ENCODE measurements at places on chromosomes 16 and 17.

GRCh38 chr17:76801706-76802105, 63.8 kb downstream of the MFSD11 start:
- DNase-seq = no peak

DNA sequence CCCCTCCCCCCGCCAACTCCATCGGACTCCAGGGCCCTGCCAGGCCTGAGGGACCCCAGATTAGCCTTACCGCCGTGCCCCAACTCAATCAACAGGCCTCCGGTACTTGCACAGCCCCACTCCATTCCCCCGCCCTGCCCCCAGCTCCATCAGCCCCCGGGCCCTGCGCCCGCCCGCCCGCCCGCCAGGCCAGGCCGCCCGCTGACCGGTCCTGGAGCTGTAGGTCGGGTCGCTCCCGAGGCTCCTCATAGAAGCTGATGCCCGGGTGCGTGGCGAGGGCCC, 308 bp downstream of the GTF3C1 start:
- peak; percentile 40 for DNase-seq

DNA sequence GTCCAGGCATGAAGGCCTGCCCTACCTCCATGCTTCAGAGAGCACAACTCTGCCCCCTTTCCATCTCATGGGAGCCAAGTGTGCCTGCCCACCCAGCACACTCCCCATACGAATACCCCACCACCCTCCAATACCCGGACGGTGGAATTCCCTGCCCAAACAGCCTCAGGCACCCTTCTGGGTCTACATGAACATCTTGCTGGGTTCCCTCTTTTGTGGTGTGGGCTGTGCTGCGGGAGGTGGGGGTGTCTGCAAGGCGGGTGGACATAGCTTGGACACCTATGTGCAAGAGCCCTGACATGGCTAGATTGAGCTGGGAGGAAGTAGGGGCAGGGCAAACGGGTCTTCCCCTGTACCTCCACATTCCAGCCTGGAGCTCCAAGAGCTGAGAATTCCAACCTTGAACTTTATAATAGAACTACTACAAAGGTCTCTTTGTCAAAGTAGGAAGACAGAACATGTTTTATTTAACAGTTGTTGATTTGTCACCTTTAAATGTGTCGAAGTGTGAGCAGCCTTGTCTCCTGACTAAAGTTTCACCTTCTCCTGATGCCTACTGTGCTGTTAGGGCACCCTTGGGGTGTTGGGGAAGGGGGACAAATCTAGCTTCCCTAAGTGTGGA, 9.1 kb downstream of the SLC6A2 start:
- DNase-seq = no peak

DNA sequence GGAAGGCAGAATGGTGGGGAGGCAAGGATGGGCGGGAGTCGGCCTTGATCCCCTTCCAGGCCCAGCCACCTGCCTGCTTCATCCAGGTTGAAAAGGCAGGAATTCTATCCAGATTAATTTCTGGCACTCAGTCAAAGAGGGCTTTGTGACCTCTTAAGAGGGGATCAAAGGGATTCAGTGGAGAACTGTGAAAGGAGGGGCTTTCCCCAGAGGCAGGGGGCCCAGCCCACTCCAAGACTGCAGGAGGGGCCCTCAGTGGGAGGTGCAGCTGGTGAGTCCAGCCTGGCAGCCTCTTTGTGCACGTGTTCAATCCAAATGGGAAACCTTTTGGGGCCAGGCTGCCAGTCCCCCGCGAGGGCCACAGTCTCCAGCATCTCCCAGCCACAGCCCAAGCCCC, 148.5 kb upstream of the PLCG2 start:
- no peak for DNase-seq

GRCh38 chr17:69581061-69581961, 166.8 kb downstream of the MAP2K6 start:
- peak; percentile 40 for DNase-seq

DNA sequence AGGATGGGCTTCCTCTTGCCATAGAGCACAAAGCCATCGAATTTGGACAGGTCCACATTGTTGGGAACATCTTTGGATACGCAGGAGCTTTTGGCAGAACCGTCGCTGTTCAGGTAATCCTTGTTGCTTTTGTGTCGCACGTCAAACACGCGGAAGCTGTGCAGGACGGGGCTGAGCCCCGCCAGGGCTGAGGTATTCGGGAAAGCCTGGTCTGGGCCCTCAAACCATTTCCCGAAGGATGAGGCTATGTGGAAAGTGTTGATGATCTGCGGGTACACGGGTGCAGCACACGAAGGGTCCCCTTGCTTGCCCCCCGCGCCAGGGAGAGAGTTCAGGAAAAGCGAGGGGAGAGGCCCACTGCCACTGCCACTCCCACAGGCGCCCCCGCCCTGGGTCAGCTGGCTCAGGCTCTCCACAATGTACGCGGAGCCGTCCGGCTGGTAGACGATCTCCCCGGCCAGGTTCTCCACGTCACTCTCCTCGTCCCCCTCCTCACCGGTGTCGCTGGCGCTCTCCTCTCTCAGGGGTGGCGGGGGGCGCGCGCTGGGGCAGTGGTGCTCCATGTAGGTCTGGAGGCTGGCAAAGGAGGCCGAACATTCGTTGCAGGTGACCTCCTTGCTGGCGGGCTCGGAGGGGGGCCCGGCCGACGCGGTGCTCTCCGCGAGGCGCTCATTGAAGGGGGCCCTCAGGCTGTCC, 88.5 kb downstream of the ZFHX3 start:
- DNase-seq = no peak

DNA sequence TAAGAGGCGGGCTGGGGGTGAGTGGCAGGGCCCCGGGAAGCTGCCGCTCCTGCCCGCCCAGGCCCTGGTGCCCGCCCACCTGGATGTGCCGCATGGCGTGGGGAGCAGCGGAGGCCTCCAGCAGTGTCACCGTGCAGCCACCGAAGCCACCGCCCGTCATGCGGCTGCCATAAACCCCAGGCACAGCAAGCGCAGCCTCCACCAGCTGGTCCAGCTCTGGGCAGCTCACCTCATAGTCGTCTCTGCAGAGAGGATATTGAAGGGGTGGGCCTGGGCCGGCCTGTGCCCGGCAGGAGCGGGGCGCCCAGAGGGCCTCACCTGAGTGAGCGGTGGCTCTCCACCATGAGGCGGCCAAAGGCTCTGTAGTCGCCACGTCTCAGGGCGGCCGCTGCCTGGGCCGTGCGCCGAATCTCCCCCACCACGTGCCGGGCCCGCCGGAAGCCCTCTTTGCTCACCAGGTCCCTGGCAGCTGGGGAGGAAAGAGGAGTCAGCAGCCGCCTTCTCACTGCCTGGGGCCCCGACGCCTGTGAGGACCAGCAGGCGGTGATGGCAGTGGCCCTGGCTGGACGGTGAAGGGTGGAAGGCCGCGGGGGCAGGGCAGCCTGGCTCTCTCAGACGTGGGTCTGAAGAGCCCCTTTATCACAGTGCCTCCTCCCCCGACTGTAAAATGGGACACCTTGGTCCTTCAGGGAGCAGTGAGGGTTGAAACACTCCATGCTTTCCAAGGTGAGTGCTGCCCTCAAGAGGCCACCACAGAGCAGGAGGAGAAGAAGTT, 6.7 kb downstream of the GALK1 start:
- no peak for DNase-seq

DNA sequence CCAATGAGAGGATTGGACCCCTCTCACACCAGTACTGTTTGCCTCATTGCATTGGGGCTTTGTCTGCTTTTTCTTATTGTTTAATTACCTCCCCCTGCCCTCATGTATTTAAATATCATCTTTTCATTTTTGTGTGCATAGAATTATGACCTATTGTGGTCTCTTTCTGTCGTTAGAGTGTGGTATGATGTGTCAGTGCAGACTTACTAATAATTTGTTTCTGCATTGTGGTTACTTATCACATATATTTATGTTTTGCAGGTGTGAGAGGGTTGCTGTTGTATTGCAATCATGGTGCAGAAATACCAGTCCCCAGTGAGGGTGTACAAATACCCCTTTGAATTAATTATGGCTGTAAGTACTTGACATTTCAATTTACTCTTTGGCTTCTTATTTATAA, 2.5 kb downstream of the SEC14L1 start:
- DNase-seq = no peak

Data from activated CD8-positive, alpha-beta T cell treated with anti-CD3 and anti-CD28 coated beads, Interleukin-2, amount 10 ng/mL, durations not matched to agents 7 days and 5 days (primary cell).